ENCODE measurements at places on chromosomes 11 and 22. TPM values are rescaled to one million over a fixed set of nuclear protein-coding genes. Genes with fewer than 3 reads are reported as not detected.

POU2AF3 gene
- not detected for polyA plus RNA-seq

DNA sequence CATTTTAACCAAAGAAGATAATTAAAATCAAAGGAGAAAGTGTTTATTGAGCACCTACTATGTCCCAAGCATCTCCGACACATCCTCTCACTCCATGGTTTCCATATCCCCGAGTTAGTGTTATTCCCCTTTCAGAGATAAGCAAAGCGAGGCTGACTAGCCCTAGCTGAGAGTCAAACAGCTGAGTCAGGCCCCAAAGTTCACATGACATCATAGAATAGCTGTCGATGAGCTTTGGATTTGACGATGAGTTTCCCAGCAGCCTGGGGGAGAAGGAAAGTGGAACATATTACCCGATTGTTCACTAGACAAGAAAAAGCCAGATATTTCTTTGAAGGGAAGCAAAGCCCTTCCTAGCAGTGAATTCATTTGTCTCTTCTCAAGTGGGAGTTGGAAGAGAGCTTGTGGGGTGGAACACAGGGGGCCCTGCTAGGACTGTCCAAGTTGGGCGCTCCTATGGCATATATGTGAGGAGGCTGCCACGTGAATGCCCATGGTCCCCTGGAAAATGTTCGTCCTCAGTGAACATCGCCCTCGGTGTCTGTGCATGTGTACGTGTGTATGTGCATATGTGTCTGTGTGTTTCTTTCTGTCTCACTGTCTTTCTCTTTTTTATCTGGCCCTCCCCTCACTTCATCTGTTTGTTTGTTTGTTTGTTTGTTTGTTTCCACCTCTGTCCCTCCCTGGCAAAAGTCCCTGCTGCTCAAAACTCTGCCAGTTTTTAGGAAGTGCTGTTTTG lies 493 bp upstream of the CYTH4 start:
- peak; percentile 37 for DNase-seq

- DNase-seq: no peak
Measured at GRCh38 chr22:49116486-49117120, 711.1 kb downstream of the BRD1 start.

GRCh38 chr11:96863520-96863919 lies 473.7 kb downstream of the JRKL start:
- no peak for DNase-seq

DNA sequence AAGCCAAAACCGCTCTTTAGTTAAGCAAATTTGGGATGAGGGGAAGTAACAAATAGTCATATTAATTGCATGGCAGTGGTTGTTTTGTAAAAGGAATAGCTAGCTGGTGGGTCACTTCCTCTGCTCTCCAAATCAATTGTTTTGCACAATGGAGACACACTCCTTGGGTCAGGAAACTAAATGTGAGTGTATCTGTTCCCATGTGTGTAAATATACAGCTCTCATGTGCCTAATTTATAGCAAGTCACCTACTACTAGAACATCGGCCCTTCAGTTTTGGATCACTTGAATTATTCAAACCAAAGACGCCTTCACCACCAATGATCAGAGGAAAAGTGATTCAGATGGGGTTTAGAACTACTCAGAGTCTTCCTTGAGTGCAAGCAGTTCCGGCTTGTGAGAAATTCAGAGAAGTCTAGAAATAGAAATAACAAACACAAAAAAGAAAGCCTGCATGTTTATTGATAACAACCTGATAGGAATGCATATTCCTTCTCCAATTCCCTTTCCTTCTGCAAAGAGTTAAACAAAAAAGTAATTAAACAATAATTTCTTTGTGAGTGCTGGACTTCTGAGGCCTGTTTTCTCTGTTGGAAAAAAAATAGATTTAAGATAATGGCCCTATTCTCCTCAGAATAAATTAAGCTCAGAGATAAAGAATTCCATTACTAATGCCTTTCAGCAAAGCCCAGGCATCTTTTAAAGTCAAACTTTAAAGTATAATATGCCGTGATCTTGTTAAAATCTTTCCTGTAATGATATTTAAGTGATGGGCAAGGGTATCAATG lies 100.4 kb downstream of the KIRREL3 start:
- DNase-seq: no peak

DNA sequence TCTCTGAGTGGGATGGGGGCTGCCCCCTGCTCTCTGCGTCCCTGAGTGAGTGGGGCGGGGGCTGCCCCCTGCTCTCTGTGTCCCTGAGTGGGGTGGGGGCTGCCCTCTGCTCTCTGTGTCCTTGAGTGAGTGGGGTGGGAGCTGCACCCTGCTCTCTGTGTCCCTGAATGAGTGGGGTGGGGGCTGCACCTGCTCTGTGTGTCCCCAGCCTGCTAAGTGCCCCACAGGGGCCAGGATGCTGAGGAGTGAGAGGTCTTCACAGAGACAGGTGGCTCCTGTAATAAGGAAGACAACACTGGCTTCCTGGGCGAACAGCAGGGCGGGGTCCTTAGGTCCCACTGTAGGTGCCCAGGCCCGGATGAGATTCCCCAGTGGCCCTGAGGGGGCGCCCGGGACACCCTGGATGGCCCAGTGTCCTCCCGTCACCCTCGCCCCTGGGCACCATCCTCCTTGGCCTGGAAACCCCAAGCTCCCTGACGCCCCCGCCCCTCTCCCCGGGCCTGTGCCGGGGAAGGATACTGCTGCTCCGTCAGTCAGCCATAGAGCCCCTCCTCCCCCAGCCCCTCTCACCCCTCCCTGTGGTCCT lies 3.8 kb upstream of the CCDC188 start:
- DNase-seq: no peak

GRCh38 chr11:97078443-97078842 lies 688.6 kb downstream of the JRKL start:
- no peak for DNase-seq

Measured in GM23248 (cell line).